ENCODE measurements at places on chromosomes 13 and 19.
A peak's percentile ranks its signal among the peaks of the same experiment; 100 is the strongest.

DNA sequence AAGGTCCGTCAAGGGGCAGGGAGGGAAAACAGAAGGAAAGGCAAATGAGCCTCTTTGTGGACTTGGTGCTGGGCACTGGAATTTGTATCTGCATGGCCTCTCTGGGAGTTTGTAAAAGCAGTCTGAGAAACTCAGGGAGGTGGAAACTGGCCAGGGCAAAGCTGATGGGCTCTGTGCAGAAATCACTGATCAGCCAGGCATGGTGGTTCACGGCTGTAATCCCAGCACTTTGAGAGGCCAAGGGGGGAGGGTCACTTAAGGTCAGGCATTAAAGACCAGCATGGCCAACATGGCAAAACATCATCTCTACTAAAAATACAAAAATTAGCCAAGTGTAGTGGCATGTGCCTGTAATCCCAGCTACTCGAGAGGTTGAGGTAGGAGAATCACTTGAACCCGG, 369.9 kb upstream of the ZNF507 start:
- DNase-seq, result no peak

DNA sequence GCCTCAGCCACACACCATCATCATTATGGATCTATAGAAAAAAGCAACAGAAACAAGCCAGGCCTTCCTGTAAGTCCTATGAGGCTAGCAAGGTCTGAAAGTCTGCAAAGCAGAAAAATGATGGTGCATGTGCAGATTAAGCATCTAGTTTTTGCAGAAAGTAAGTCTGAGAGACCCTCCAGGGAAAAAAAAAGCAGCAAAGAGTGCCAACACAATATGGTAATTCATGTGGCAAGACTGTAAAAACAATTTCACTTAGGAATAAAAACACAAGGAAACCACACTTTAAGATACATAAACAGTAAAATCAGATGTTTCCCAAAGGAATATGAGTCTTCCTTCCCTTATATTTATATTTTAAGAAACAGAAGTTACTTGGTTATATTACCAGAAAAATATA, 112.3 kb upstream of the FBXL3 start:
- no peak for DNase-seq

DNA sequence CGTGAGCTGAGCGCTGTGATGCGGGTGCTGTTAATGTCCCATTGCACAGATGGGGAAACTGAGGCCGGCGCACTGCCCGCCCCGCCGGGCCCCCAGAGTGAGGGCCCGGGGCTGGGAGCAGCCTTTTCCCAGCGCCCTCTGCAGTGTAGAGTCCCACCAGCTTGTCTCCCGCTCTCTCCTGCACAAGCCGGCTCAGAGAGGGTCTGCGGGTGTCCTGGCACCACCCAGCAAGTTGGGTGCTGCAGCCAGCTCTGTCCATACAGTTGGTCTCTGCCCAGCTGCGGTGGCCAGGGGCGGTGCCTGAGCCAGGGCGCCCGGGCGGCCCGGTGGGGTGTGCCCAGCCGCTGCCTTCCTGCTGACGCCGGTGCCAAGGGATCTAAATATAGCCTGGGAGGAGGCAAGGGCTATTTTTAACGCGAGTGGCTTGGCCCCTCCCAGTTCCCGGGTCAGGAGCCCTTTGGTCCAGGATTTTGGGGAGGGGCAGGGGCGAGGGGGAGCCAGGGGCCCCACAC, 19.3 kb downstream of the GADD45B start:
- peak; percentile 98 for DNase-seq

DNA sequence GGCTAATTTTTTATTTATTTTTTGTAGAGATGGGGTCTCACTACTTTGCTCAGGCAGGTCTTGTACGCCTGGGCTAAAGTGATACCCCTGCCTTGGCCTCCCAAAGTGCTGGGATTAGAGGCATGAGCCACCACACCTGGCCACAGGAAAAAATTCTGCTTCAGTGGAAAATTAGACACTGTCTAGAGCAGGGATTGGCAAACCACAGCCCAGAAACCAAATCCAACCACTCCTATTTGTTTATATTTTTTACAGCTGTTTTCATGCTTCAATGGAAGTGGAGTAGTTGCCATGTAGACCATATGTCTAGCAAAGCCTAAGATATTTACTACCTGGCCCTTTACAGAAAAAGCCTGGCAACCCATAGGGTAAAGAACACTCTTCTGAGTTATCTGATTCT, 123.7 kb upstream of the MRI1 start:
- DNase-seq, result no peak

- DNase-seq, result no peak
Observed at GRCh38 chr13:43058831-43059230, 35.4 kb downstream of the DNAJC15 start.

- DNase-seq, result no peak
Observed at GRCh38 chr19:49380391-49380790, 7.7 kb upstream of the KASH5 start.

DNA sequence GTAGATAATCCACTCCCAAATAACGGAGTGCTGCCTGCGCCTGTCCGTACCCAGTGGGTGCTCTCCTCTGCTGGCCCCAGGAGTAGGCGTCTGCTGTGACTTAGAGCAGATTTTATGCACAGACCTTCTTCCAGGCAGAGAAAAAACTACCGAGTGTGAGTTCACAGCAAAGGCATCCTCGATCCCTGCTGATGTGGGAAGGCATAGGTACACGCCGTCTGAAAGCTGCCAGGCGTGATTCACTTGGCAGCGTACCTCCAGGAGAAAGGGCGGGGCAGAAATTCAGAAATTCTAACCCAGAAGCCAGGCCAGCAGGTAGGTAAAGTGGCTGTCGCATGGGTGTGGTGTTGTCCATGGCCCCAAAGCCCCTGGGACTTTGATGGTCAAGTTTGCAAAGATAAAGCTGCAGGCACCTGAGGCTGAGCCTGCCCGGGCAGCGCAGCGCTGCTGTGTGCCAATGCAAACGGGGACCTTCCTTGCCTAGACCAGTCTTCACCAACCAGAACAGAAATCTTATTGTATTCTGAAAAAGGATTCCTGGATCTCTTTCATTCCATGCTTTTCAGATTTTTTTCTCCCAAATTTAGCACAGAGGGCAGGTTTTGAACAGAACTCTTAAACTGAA, 36.3 kb downstream of the COL4A2 start:
- DNase-seq, result no peak

- DNase-seq, result no peak
Observed at GRCh38 chr19:30047432-30047831, 105.4 kb downstream of the URI1 start.

GRCh38 chr19:5489551-5489950, 34.3 kb downstream of the ZNRF4 start:
- no peak for DNase-seq
